ENCODE measurements at places on chromosomes 4 and X.

GRCh38 chrX:107669261-107669660, 41.0 kb downstream of the PRPS1 start:
- DNase-seq, result no peak

- DNase-seq, result no peak
Measured at GRCh38 chrX:37405956-37406355, 56.8 kb downstream of the PRRG1 start.

DNA sequence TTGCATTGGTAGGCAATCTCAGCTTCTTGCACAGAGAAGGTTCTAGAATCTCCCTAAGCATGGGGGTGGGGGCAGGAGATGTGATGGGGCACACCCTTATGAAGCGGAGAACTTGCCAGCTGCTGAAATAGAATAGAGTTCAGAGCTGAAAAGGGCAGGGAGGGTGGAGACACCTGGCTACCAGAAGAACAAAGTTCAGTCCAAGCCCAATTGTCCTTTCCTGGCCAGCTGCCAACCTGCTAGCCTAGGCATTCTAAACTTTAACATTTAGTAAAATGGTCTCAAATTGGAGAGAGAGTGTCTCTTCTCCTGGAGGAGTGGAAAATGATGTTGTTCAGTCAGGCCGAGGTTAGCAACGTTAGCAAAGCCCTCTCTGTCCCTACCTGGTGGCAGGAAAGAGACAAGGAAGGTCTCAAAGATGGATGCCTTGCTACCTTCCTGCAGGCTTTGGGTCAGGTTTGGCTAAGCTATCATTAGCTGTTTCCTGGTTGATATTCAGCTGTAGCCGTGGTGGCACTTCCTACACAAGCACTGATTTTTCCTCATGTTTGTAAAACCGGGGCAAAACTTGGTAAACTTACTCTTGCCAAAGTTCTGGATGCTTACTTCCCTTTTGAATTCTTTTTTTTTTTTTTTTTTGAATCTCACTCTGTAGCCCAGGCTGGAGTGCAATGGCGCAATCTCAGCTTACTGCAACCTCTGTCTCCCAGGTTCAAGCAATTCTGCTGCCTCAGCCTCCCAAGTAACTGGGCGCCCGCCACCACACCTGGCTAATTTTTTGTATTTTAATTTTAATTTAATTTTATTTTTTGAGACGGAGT, 34.7 kb upstream of the NYX start:
- DNase-seq, result no peak

GRCh38 chr4:173909294-173909693, 374.2 kb downstream of the FBXO8 start:
- DNase-seq, result no peak

DNA sequence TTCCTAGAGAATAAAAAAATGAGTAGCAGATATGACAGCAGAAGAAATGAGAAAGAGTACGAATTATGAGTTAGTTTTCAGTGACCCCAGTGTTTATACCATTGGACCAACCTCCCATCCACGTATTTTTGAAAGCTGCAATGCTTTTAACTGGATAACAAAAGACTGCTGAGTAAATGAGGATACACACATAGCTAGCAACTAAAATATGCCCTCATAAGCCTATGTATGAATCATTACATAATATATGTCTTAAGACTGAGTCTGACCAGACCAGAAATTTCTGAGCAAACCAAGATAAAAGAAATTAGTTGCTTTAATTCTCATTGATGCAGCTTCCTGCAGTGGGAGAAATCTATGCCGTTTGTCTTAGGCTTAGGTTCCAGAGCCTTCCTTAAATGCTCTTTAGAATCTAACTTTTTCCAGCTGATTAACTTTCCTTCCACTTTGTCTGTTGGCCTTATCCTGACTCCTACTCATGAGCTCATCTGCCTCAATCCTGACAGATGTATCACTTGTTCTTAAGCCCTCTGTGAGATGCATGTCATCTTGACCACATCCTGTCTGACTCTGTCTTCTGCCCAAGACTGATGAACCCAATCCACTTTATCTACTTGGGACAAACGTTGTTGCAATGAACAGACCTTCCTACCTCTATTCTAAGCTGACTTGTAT, 301.4 kb upstream of the AADAT start:
- no peak for DNase-seq

DNA sequence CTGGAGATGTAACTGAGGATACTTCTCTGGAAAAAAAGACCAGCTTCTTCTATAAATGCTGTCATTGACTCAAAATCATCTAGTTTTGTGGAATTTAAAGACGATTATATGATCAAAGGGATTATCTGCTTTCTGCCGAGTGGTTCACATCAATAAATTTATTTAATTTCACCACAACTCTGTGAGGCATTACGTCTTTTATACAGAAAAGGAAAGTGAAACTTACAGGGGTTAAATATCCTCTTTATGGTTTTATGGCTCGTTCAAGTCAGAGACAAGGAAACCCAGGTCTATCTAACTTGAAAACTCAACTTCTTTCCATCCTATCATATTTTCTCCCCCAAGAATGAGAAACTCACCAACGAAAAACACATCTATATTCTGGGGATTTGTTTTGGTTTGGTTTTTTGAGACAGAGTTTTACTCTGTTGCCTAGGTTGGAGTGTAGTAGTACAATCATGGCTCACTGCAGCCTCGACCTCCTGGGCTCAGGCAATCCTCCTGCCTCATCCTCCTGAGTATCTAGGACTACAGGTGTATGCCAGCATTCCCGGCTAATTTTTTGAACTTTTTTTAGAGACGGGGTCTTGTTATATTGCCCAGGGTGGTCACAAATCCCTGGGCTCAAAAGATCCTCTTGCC, 377.9 kb upstream of the EMCN start:
- DNase-seq, result no peak

DNA sequence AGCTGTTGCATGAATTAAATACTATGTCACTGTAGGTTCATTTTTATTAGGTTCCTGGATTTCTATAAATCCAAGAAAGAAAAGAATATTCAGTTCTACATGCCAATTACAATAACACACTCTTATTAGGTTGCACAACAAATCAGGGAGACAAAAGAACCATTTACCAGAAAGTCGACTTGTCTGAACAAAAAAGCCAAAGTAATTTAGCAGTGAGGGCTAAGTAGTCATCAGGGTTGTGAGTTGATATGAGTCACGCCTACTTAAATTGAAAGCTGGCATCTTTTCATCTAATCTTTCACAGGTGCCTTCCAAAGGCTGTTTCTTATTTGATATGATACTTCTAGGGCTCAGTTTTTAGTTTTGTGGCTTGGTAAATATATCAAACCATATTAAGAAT, 25.4 kb upstream of the GNRHR start:
- no peak for DNase-seq

GRCh38 chr4:186708554-186708953, 15.1 kb downstream of the FAT1 start:
- DNase-seq, result no peak

DNA sequence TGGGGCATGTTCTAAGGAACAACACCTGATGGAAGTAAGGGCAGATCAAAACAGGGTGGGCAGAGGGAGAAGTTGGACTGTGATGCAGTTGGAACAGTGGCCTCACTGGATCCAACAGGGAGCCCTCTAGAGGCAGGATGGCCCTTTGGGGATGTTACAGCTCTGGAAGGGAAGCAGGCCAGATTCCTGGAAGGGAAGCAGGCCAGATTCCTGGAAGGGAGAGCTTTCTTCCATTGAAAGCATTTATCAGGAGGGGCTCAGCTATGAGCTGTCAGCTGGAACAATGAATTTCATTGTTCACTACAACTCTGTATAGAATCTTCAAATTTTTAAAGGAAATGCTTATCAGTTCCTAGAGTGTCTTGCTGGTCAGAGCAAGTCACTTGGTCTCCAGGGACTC, 17.7 kb downstream of the IL15 start:
- no peak for DNase-seq

DNA sequence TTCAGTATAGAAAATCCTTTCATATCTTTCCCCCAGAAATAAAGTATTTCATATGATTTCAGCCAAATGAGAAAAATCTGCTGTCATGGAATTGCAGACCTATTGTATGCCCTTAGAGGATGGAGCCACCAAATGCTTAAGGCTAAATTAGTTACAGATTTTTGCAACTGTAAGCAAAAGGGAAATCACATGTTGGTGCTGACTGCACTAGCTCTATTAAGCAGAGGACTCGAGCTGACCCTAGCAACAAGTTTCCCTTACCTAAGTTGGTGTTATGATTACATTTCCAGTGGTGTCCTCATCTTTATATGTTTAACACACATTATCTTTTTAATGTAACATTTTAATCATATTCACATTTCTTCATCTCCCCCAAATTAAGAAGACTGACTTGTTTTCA, 58.3 kb upstream of the DOCK11 start:
- no peak for DNase-seq

GRCh38 chr4:124530464-124531077, 182.0 kb downstream of the ANKRD50 start:
- no peak for DNase-seq

- no peak for DNase-seq
Measured at GRCh38 chrX:44314259-44314734, 29.2 kb downstream of the EFHC2 start.

GRCh38 chrX:15434205-15434604, 50.0 kb upstream of the VEGFD start:
- no peak for DNase-seq

DNA sequence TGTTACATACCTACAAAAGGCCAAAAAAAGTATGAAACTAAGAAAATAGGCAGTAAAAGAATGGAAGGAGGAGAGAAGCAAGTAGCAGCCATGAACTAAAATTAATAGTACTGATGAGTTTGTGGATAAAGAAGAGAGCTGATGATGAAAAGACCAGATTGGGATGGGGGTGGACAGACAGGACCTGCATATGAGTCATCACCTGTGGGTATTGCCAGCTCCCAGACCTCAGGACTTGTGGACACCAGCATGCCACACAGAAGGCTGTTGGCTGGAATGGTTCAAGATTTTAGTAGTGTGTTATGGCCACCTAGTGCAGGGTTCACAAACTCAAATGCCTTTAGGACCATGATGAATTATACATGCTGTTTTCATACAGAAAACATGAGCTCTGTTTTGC, 58.9 kb downstream of the ARX start:
- DNase-seq, result no peak

DNA sequence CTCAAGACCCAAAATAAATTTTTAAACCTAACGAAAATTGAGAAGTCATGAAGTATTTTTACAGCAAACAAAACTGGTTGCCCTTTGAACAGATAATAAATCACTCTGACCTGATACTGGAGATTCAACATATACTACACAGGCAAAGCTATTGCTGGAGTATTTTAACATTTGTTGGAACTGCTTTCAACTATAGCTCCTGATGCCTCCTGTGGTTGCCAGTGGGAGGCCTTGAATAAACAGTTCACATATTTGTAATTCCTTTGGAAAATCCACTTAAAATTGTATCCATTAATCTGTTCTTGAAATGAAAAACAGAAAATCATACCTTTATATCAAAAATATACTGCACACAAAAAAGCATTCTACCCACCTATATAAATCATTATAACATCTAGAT, 605.1 kb downstream of the KCTD8 start:
- no peak for DNase-seq

GRCh38 chr4:61511716-61512488, 311.8 kb downstream of the ADGRL3 start:
- no peak for DNase-seq

GRCh38 chrX:2492531-2493218, 8.1 kb downstream of the DHRSX start:
- no peak for DNase-seq

GRCh38 chrX:84453351-84454246, 48.7 kb downstream of the HDX start:
- no peak for DNase-seq
